ENCODE measurements at places on chromosomes 2 and 18.

- DNase-seq: peak; percentile 37
These were observed 15.5 kb downstream of the SLC25A12 start for GRCh38 chr2:171878481-171878993.

DNA sequence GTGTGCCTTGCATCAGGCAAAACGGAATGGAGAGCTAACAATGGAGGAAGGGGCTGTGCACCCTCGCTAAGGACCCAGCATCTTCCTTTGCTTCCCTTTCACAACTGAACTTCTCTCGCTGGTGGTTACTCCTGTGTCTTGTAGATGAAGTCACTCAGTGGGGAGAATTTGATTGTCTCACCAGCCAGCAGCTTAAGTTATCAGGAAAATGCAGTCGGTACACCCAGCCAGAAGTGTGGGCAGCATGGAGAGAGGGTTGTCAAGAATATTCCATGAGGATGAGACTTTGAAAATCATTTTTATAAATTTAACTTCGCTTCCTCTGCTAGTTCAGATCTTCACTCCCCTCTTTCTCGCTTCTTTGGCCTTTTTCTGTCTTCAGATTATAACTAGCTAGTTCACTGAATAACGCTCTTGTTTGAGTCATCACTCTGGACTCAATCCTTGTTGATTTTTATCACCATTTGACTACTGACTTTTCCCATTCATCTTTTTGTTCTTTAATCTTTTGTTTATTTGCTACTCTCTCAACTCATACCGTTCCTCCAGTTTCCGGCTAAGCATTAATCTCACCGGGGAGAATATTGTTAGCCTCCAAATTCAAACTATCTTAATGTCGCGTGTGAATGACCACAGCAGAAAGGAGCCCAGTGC is 221.7 kb downstream of the CD226 start:
- no peak for DNase-seq

DNA sequence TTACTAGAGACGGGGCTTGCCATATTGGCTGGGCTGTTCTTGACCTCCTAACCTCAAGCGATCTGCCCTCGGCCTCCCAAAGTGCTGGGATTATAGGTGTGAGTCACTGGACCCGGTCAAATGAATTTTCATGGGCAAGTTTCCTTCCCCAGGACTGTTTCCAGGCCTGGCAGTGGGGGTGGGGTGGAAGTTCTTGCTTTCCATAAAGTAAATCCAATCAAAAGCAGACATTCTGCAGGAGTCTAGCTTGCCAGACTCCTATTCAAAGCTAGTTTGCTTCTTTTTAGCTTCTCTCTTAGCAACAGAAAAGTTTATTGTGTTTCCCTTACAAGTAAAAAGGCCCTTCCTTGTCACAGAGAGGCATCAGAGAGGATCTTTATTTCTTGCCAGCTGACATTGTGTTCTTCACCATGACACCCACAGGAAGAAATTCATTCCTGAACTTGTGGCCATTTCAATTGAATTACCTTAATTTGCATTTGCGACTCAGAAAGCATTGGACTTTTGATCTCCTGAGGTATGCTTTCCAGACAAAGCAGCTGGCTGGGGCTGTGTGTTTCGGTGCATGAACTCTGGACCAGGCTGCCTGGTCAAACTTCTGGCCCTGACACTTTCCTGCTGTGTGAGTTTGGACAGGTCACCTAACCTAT is 37.9 kb downstream of the LYPD1 start:
- no peak for DNase-seq

GRCh38 chr18:49456794-49457193 is 3.7 kb downstream of the DYM start:
- no peak for DNase-seq

- DNase-seq: peak; percentile 27
These were observed 16.2 kb downstream of the PSTPIP2 start for GRCh38 chr18:46055838-46056230.

DNA sequence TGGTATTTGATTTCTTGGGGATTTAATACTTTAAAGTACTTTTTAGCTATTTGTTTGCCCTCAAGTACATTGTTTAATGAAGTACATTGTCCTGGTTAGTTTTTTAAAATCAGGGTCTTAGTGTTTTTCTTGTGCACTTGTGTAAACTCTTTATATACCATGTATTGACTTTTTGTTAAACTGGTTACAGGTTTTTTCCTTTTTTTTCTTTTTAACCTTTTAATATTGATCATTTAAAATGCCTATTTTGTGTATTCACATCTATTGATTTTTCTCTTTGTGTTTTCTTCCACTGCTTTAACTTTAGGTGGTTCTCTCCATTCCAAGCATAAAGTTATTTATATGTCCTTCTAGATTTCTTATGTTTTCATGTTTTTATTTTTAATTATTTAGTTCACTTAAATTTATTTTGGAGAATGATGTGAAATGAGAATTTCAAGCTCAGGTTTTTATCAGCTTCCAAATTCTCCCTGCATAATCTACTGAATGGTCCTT is 84.5 kb upstream of the MYCN start:
- DNase-seq: no peak

GRCh38 chr2:150812066-150812465 is 324.6 kb upstream of the RND3 start:
- DNase-seq: no peak

DNA sequence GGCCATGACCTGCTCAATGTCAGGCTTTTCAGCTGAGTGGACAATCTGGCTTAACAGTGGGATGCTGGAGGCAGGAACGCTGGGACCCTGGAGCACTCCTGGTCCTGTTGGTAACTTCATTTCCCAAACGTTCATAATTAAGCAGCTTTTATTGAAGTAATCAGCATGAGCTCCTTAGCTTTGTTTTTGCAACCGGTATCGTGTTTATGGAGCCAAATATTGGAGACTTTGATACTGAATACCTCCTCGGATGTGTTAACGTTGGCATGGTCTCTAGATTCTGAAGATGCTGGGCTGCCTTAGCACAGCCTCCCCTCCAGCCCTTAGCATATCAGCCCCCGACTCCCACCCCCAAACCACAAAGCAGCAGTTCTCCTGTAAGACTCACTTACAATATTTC is 60.7 kb downstream of the OSR1 start:
- no peak for DNase-seq
